ENCODE measurements at places on chromosomes 12 and 14.

GRCh38 chr12:68601767-68602166 is 8.9 kb upstream of the RAP1B start:
- no peak for DNase-seq

GRCh38 chr12:4705824-4706223 is 14.4 kb upstream of the GALNT8 start:
- DNase-seq = no peak

- peak; percentile 41 for DNase-seq
Measured at GRCh38 chr12:100724071-100724470, 70.5 kb upstream of the ANO4 start.

GRCh38 chr14:80658733-80659132 is 282.8 kb downstream of the CEP128 start:
- DNase-seq = no peak

DNA sequence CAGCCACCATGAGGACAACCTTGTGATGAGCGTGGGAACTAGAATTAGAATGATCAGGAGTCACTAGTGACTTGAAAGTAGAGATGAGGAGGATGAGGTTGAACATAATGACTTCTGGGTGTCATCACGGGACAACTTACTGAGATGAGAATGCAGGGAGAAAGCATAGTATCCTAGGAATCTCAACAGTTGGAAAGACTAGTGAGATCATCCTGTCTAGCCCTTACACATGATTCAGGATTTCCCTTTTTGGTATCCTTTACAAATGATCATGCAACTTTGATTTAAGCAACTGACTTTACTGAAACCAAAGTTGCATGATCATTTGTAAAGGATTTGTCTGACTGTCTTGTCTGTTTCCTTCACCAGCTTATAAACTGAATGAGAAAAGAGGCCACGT is 51.8 kb upstream of the HIF1A start:
- DNase-seq = no peak

DNA sequence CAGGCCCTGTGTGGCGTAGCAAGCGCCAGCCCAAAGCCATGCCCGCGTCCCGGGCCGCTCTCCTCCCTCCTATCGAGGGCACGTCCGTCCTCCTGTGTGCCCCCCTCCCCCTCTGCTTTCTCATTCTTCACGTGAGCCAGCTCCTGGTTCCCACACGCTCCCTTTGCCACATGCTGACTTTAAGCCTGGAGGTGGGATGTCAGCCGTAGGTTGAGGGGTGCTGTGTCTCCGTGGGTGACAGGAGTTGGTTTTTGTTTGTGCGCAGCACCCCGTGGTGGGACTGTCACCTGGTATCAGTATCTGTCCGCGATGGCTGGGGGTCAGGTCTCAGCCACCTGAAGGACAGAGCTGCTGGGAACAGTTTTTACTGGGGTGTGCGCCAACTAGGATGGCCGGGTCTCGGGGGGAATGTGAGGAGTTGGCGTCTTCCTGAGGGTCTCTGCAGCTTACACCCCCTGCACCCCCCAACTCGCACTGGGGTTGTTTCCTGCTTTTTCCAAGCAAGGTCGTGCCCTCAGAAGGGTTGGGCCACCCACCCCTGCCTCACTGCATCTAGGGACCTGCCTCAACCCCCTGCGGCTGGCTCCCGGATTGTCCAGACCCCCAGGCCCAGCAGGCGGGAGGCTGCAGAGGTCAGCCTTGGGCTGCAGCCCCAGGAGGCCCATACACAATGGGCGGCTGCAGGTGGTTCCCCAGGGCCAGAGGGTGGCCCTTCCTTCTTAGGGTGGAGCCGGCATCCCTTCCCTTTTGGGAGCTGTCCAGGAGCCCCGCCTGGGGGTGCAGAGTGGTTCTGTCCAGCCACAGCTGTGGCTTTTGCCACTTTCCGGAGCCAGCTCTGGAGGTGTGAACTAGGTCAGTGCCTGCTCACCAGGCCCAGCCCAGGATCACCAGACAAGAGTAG is 7.3 kb downstream of the ULK1 start:
- DNase-seq = no peak

DNA sequence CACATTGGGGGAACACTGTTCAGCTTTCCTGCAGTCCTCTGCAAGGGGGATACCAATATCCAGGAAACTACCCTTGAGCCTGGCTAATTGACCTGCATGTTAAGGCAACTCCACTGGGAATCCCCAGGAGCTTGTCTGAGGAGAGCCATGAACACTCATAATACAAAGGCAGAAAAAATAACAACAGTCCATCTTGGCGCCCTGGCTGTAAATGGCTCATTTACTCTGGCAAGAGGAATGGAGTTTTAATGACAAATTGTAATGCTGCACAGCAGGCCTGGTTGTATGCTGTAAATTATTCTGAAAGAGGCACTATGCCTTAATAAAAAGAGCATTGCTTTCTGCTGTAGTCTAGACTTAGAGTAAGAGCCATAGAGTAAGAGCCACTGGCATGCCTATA is 58.3 kb downstream of the SLC8A3 start:
- DNase-seq = no peak

GRCh38 chr14:76304536-76305267 is 71.2 kb upstream of the ESRRB start:
- no peak for DNase-seq

DNA sequence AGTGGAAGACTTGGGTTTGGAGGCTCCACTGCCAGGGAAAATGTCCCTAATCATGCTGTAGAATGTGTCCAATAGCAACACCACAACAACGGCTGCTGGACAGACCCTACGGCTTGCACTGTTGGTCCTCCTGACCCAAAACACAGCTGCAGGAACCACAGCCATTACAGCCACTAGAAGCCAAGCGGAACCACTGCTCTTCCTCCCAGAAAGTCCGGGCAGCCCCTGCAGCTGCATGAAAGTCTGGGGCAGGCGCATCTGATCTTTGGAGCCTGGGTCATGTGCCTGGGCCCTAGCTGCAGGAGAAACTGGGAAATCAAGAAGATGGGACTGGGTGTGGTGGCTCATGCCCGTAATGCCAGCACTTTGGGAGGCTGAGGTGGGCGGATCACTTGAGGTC is 124.7 kb upstream of the METAP2 start:
- no peak for DNase-seq

- no peak for DNase-seq
Measured at GRCh38 chr12:94012590-94012989, 135.8 kb upstream of the PLXNC1 start.

DNA sequence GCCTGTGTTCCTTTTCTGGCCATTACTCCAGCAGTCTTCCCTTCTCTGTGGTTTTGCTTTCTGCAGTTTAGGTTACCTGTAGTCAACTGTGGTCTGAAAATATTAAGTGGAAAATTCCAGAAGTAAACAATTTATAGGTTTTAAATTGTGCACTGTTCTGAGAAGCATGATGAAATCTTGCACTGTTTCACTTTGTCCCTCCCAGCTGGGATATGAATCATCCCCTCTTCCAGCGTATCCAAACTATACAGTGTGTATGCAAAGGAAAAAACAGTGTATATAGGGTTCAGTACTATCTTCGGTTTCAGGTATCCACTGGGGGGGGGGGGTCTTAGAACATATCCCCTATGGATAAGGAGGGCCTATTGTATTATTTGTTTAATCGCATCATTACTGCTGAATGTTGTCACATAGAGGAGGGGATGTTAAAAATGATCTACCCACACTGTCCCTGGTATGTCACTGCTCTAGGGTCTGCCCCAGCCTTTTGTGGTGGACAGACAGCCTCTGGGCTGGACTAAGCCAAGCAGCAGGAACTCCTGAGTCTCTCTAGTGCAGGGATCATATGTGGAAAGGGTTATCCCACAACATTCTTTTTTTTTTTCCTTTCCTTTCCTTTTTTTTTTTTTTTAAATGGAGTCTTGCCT is 109.1 kb upstream of the MAX start:
- no peak for DNase-seq

Data from neuronal stem cell (in vitro differentiated cells).